ENCODE measurements at places on chromosomes 1 and 21.

GRCh38 chr1:42779725-42780124 is 5.1 kb upstream of the TMEM269 start:
- no peak for DNase-seq

- DNase-seq, result no peak
These were observed 27.5 kb upstream of the JUN start for GRCh38 chr1:58811303-58811702.

GRCh38 chr1:53616927-53617326 is 122.0 kb downstream of the GLIS1 start:
- DNase-seq, result no peak

- DNase-seq, result no peak
These were observed 43.7 kb downstream of the ST7L start for GRCh38 chr1:112575154-112575804.

DNA sequence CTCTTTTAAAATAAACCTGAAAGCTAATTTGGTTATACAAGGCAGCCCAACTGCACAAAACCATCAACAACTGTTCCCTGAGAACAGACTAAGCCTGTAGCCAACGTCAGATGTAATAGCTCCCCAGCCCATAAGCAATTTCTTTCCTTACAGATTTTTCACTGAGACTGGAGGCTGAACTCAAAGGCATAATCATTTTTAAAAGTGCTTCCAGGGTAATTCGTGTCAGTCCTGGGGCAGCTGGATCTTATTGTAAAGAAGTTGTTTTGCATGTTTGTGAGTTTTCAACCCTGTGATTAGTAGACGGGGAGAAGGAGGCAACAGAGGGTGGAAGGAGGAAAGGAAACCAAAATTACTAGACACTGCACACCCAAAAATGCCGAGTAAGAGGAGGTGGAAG is 3.2 kb downstream of the DPT start:
- DNase-seq, result no peak

GRCh38 chr1:94971491-94971924 is 44.6 kb upstream of the CNN3 start:
- DNase-seq, result no peak

Measured in nephron progenitor cell (in vitro differentiated cells).